Gastrocnemius medialis (tissue), 4 donors: ENCODE measurements at places on chromosomes 16 and 17.
A peak's percentile ranks its signal among the peaks of the same experiment; 100 is the strongest.

DNA sequence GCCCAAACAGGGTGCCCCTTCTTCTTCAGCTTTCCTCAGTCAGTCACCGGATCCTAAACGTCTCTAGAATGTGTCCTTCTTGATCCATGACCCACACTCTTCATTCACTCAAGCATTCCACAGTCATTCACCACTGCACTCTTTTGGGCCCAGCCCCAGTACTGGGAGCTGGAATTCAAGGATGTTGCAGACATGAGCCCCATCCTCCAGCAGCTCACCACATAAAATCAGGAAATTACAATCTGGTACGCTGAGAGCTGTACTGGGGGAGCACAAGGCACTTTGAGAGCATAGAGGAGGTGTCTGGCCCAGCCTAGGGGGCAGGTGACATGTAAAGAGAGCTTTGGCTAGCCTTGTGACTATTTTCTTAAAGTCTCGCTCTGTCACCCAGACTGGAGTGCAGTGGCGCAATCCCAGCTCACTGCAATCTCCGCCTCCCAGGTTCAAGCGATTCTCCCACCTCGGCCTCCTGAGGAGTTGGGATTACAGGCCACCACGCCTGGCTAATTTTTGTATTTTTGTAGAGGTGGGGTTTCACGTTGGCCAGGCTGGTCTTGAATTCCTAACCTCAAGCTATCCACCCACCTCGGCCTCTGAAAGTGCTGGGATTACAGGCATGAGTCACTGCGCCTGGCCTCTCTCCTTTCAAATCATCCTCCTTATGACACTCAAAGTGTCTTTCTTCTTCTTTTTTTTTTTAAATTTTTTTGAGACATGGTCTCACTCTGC is 18.7 kb downstream of the CES4A start:
- no peak overlapping the region for H3K27ac ChIP-seq
- no peak for DNase-seq
- H3K4me1 ChIP-seq, result no peaks in the 10 kb centered on the region
- H3K27me3 ChIP-seq, result no peaks in the 10 kb centered on the region
- H3K36me3 ChIP-seq, result no peaks in the 10 kb centered on the region

DNA sequence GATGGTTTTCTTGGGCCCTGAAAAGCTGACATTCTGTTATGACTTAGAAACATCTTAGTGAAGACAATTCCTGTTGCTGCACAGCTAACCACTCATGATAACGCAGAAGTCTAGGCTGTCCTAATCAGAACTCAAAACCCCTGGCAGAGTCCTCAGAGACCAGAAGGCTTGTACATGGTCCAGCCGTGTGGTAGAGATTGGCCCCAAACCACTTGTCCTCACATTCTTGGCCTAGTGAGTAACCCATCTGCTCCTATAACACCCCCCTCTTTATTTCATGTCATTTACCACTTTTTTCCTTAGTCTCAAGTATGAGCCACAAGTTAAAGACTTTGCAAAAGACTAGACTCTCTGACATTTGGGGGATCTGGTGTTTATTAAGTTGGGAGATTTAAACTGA is 116.5 kb upstream of the ADAMTS18 start:
- no peaks in the 10 kb centered on the region for H3K27me3 ChIP-seq
- no peak overlapping the region for H3K27ac ChIP-seq
- H3K4me3 ChIP-seq, result no peak overlapping the region

- no peak overlapping the region for H3K4me3 ChIP-seq
- no peaks in the 10 kb centered on the region for H3K36me3 ChIP-seq
- DNase-seq, result no peak
- H3K4me1 ChIP-seq, result peaks cover 22% of the 10 kb centered on the region
- no peaks in the 10 kb centered on the region for H3K27me3 ChIP-seq
- peak overlapping the region; percentile 96 for H3K27ac ChIP-seq
Observed at GRCh38 chr16:70383421-70383960, 36.8 kb downstream of the DDX19A start.

- DNase-seq, result peak; percentile 77
- H3K27ac ChIP-seq, result peak overlapping the region; percentile 97
- no peaks in the 10 kb centered on the region for H3K27me3 ChIP-seq
- peaks cover 91% of the 10 kb centered on the region for H3K4me1 ChIP-seq
Observed at GRCh38 chr16:49828533-49829267, 27.2 kb downstream of the ZNF423 start.

DNA sequence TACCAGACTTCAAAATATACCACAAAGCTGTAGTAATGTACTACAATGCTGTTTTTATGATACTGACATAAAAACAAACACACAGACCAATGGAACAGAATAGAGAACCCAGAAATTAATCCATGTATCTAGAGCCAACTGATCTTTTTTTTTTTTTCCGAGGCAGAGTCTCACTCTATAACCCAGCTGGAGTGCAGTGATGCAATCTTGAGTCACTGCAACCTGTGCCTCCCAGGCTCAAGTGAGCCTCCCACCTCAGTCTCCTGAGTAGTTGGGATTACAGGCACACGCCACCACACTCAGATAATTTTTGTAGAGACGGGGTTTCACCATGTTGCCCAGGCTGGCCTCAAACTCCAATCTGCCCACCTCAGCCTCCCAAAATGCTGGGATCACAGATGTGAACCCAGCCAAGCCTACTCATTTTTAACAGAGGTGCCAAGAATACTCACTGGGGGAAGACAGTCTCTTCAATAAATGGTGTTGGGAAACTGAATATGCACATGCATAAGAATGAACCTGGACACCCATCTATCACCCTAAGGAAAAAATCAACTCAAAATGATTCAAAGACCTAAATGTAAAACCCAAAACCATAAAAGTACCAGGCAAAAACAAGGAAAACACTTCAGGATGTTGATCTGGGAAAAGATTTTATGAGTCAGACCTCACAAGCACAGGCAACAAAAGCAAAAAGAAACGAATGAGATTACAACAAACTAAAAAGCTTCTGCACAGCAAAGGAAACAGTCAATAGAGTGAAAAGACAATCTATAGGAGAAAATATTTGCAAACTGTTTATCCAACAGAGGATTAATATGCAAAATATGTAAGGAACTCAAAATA is 63.1 kb downstream of the STX8 start:
- no peaks in the 10 kb centered on the region for H3K36me3 ChIP-seq
- no peaks in the 10 kb centered on the region for H3K4me1 ChIP-seq

DNA sequence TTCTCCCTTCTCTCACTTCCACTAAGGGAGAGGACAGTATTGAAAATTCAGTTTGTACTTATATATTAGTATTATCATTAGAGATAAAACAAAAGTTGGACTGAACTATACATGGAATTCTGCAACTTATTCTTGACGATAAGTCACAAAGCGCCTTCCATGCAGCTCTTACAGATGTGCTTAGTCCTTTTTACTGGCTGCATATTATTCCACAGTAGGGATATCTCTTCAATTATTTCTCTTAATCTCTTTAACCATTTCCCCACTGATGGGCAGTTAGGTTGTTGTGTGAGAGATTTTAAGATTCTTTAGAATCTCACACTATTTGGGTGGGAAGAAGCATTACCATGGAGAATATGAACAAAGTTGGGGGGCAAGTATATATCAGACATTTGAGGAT is 32.0 kb downstream of the PMFBP1 start:
- no peak overlapping the region for H3K4me3 ChIP-seq
- peaks cover 2% of the 10 kb centered on the region for H3K27me3 ChIP-seq
- DNase-seq, result no peak
- no peaks in the 10 kb centered on the region for H3K4me1 ChIP-seq
- H3K36me3 ChIP-seq, result no peaks in the 10 kb centered on the region
- no peak overlapping the region for H3K27ac ChIP-seq

DNA sequence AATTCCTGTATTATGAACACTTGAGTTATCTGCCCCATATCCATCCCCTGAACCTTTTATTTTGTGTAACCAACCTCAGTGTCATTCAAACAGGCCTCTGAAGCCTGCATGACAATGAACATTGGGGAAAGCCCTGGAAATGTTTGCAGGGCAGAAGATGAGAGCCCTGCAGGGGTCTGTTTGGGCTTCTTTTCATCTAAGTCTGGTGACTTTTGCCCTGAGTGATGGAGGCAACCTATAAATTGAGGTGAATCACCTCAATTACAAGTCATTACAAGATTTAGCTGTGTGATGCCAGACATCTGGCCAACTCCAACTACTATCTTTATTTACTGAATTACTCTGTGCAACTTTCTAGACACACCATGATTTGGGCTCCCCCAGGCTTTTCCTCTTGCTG is 189.2 kb downstream of the MAF start:
- H3K27ac ChIP-seq, result no peak overlapping the region
- no peak overlapping the region for H3K4me3 ChIP-seq
- no peaks in the 10 kb centered on the region for H3K4me1 ChIP-seq
- no peak for DNase-seq
- no peaks in the 10 kb centered on the region for H3K36me3 ChIP-seq

DNA sequence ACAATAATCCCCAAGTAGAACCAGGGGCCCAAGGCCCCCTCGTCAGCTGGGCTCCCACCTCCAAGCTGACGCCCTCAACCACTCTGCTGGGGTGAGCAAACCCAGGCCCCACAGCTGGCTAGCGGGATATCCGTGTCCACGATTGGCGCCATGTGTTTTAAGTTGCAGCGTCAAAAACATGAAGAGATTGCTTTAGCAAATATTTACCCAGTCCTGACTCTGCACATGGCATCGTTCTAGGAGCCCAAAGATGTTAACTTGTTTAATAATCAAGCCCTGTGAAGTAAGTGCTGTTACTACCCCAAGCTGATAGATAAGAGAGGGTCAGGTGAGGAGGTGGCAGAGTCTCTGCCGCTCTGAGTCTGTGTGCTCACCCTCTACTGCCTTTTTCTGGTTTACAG is 344 bp upstream of the SEPTIN12 start:
- DNase-seq, result no peak
- H3K4me1 ChIP-seq, result no peaks in the 10 kb centered on the region
- no peaks in the 10 kb centered on the region for H3K36me3 ChIP-seq
- H3K4me3 ChIP-seq, result no peak overlapping the region
- H3K27me3 ChIP-seq, result no peaks in the 10 kb centered on the region
- H3K27ac ChIP-seq, result no peak overlapping the region

GRCh38 chr16:11251525-11252481 is 4.2 kb downstream of the SOCS1 start:
- no peak overlapping the region for H3K27ac ChIP-seq
- H3K4me3 ChIP-seq, result no peak overlapping the region

DNA sequence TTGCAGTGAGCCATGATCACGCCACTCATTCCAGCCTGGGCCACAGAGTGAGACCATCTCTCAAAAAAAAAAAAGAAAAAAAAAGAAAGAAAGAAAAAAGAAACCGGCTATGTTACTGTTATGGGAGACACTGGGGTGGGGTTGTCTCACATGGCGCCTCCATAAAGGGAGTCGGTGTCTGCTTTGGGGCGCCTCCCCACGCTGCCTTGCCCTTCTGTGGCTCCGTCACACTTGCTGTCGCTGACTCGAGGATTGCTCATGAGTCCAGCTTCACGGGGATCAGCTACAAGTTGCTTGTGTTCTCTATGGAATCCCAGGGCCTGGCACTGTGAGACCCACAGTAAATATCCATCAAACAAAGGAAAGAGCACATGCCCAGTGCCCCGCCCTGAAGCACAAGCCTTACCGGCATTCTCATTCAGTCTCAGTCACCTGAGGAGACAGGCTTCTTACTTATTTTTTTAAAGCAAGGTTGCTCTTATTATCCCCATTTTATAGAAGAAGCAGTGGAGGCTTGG is 40.6 kb upstream of the ZNF423 start:
- H3K36me3 ChIP-seq, result no peaks in the 10 kb centered on the region
- H3K4me1 ChIP-seq, result no peaks in the 10 kb centered on the region
- H3K4me3 ChIP-seq, result no peak overlapping the region
- no peak overlapping the region for H3K27ac ChIP-seq

DNA sequence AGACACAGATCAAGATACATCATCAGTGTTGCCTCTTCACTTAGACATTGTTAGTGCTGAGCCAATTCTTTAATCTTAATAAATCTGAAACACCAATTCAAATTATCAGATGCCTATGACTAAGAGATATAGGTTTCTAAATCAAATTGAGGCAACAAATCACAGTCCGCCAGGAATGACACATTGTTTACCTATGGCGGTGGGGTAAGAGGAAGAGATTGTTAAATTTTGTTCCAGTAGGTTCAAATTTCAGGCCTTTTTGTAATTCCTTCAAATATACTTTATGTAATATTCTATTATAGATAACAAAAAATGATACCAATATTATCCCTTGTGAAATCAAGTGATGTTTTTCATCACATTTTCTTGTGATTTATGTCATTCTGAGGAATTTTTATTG is 145.9 kb downstream of the CDH8 start:
- H3K27ac ChIP-seq, result no peak overlapping the region
- no peaks in the 10 kb centered on the region for H3K4me1 ChIP-seq
- H3K36me3 ChIP-seq, result no peaks in the 10 kb centered on the region
- DNase-seq, result no peak

DNA sequence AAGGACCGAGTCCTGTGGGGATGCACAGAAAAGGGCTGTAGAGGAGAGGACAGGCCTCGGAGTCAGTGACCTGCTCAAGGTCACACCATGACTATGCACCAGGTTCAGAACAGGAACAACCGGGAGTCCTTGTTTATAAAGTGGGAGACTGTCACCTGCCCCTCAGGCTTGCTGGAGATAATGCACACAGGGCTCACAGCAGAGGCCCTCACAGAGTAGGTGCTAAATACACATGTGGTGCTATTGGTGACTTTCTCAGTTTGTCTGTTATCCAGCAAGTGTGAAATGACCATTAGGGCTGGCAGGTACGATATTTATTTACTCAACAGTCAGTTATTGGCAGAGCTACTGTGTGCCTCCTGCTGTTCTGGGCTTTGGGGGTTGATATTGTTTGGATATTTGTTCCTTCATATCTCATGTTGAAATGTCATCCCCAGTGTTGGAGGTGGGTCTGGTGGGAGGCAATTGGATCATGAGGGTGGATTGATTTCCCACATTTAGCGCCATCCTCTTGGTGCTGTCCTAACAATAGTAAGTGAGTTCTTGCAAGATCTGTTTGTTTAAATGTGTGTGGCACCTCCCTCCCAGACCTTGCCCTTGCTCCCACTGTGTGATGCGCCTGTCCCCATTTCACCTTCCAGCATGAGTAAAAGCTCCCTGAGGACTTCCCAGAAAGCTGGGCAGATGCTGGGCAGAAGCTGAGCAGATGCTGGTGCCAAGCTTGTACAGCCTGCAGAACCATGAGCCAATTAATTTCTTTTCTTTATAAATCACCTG is 162.1 kb upstream of the MPHOSPH6 start:
- no peaks in the 10 kb centered on the region for H3K4me1 ChIP-seq
- no peak overlapping the region for H3K4me3 ChIP-seq
- DNase-seq, result no peak
- no peaks in the 10 kb centered on the region for H3K27me3 ChIP-seq
- no peaks in the 10 kb centered on the region for H3K36me3 ChIP-seq

DNA sequence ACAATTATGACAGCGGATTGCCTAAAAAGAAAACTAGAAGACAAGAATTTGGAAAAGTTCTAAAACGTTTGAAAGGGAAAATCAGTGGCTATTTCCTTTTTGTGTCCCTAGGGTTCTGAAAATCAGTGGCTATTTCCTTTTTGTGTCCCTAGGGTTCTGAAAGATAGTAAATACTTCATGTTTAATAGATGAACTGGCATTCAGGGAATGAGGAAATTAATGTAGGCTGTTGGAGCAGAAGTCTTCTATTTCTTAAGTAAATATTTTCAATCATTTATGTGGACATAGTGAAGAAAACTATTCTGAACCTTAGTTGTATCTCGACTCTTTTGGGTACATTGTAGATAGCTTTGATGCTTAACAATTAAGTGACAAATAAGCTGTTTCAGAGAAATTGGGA is 78.9 kb downstream of the SHISA6 start:
- H3K36me3 ChIP-seq, result no peaks in the 10 kb centered on the region
- no peak for DNase-seq
- H3K27me3 ChIP-seq, result no peaks in the 10 kb centered on the region
- H3K27ac ChIP-seq, result no peak overlapping the region
- H3K4me1 ChIP-seq, result no peaks in the 10 kb centered on the region
